ENCODE measurements at places on chromosomes 13 and 19. TPM values are rescaled to one million over a fixed set of nuclear protein-coding genes. Genes with fewer than 3 reads are reported as not detected.

SBK3 gene
- 0.13 TPM for polyA plus RNA-seq

C19orf67 gene
- 0.10 TPM for polyA plus RNA-seq

CEACAM16 gene
- not detected for polyA plus RNA-seq

ZNF845 gene
- polyA plus RNA-seq = 10.9 TPM

LATS2 gene
- 29.6 TPM for polyA plus RNA-seq

DDX49 gene
- polyA plus RNA-seq = 47.3 TPM

LILRA2 gene
- polyA plus RNA-seq = 0.47 TPM

SGTA gene
- 52.6 TPM for polyA plus RNA-seq

THAP8 gene
- 12.1 TPM for polyA plus RNA-seq

CCL25 gene
- polyA plus RNA-seq = 0.57 TPM

MBD3L3 gene
- polyA plus RNA-seq = not detected

KIR2DL1 gene
- not detected for polyA plus RNA-seq

PCDH8 gene
- 0.14 TPM for polyA plus RNA-seq

ZNF43 gene
- polyA plus RNA-seq = 34.2 TPM

SHC2 gene
- 30.6 TPM for polyA plus RNA-seq

LRRC8E gene
- 2.4 TPM for polyA plus RNA-seq

KLK14 gene
- polyA plus RNA-seq = 0.15 TPM

BRME1 gene
- 6.6 TPM for polyA plus RNA-seq

OR7C1 gene
- 0.06 TPM for polyA plus RNA-seq

TEX29 gene
- 0.35 TPM for polyA plus RNA-seq

MEF2B gene
- 1.9 TPM for polyA plus RNA-seq

TEX101 gene
- polyA plus RNA-seq = 0.06 TPM

PTGIR gene
- polyA plus RNA-seq = 2.3 TPM

ZNF577 gene
- polyA plus RNA-seq = 35.6 TPM

TGDS gene
- 21.9 TPM for polyA plus RNA-seq

HNRNPUL1 gene
- polyA plus RNA-seq = 202 TPM

ATXN8OS gene
- polyA plus RNA-seq = 0.33 TPM

TINCR gene
- 0.18 TPM for polyA plus RNA-seq

AP2A1 gene
- 51.6 TPM for polyA plus RNA-seq

FDX2 gene
- 18.6 TPM for polyA plus RNA-seq

SIGLEC5 gene
- 0.53 TPM for polyA plus RNA-seq

ADGRE1 gene
- polyA plus RNA-seq = 0.26 TPM

KIR2DL4 gene
- not detected for polyA plus RNA-seq

MRI1 gene
- polyA plus RNA-seq = 27.1 TPM

CGB3 gene
- not detected for polyA plus RNA-seq

SYT3 gene
- 1.1 TPM for polyA plus RNA-seq

FLT1 gene
- 50.3 TPM for polyA plus RNA-seq

GAPDHS gene
- polyA plus RNA-seq = not detected

IGFL3 gene
- not detected for polyA plus RNA-seq

SPRY2 gene
- polyA plus RNA-seq = 67.3 TPM

All from right renal pelvis (tissue), 4 donors.